Stimulated activated CD8-positive, alpha-beta memory T cell treated with anti-CD3 and anti-CD28 coated beads, Interleukin-4, amount 100 ng/mL, for 4 hours (primary cell): ENCODE measurements at places on chromosomes 12 and 14.
A peak's percentile ranks its signal among the peaks of the same experiment; 100 is the strongest.

GRCh38 chr12:66152732-66153131 is 17.1 kb downstream of the TMBIM4 start:
- no peak for DNase-seq

DNA sequence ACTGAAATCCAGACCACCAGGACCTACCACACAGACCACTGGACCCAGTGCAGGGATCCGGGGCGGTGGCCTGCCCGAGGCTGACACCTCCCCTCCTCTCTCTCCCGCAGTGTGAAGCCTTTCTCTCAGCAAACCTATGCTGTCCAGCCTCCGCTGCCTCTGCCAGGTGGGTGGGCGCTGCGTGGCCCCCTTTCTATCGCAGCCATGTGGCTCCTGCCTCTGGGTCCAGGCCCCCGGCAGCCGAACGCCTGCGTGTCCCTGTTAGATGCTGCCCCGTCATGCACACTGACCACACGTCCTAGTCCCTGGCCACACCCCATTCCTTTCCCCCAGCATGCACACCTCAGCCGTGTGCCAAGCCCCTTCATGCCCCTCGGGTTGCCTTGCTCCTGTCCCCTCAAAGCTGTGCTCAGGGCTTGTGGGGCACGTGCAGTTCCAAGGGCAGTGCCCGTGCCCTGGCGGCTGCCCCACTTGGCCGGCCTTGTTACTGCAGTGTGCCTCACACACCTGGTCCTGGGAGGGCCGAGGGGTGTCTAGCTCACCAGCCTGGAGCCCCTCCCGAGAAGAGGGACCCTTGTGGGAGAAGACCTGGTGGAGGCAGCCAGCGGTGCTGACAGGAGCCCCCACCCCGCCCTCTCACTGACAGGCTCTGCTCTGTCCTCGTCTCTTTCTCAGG is 58.0 kb upstream of the TSPAN9 start:
- DNase-seq: no peak

DNA sequence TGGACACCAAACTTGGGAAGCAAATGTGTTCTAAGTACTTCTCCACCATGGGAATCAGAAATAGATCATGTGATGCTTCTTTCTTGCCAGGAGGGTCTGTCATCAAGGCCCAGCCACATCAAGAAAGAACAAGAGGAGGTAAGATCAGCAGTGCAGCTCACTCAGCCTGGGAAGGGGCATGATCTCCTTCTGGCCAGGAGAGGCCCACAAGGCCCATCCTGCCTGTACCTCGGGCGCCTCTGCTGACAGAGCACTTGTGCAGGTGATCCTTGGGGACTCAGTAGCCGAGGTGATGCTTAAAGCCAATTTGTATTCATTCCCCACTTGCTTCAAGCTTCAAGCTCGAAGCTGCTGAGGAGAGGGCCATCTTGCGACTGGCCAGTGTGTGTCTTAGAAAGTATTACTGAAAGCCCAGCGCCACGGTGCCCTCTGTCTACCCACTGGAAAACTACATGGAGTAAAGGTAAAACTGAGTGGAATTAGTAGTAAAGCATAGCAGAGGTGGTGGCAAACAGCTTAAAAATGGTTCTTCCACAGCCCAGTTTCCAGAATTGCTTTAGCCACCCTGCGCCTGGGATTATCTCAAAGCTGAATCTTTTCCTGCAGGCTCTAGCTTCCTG is 26.2 kb downstream of the RTRAF start:
- DNase-seq: no peak

- peak; percentile 40 for DNase-seq
Observed at GRCh38 chr12:116703214-116703795, 34.6 kb downstream of the SPRING1 start.

DNA sequence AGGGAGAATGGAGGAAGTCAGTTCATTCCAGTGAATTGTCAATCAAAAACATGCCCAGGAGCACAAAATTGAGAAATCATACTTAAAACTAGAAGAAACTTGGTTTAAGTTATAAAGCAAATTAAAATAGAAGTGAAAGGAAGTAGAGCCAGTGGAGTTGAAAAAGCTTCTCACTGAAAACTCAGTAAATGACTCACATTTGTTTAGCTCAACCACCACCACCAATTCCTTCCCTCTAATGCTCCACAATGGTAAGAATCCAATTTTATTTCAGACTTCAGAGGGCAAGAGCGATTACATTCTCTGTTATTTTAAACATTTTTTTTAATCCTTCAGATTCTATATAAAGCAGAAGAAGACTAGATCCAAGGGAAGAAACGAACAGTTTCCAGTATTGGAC is 19.4 kb downstream of the UTP20 start:
- no peak for DNase-seq

- DNase-seq: no peak
Observed at GRCh38 chr14:93045965-93046704, 69.6 kb downstream of the ITPK1 start.

DNA sequence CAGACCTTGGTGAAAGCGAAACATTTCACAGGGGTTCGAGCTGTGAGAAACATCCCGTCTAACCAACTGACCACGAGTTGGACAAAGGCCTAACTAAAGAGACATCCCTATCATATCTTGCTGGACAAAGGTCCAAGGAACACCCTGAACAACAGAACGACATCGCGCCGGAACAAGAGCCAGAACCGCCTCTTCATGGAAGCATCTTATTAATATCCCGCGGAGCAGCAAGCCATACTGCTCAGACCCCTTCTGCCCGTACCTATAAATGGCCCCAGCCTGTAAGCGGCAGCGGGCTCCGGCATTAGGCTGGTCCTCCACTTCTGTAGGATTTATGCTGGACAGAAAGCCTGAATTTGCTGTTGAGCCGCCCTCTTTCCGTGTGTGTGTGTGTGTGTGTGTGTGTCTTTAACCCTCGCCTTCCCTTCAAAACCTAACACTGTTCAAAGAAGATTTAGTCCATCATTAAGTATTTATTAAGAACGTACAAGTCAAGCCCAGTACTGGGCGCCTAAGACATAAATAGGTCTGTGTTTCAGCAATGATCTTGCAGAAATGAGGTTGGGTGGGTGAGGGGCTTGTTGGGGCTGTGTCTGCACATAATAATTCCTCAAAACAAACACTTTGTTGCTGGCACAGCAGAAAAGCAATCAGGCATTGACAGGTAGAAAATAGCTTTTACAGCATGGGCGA is 1.9 kb downstream of the SLC6A15 start:
- DNase-seq: no peak

DNA sequence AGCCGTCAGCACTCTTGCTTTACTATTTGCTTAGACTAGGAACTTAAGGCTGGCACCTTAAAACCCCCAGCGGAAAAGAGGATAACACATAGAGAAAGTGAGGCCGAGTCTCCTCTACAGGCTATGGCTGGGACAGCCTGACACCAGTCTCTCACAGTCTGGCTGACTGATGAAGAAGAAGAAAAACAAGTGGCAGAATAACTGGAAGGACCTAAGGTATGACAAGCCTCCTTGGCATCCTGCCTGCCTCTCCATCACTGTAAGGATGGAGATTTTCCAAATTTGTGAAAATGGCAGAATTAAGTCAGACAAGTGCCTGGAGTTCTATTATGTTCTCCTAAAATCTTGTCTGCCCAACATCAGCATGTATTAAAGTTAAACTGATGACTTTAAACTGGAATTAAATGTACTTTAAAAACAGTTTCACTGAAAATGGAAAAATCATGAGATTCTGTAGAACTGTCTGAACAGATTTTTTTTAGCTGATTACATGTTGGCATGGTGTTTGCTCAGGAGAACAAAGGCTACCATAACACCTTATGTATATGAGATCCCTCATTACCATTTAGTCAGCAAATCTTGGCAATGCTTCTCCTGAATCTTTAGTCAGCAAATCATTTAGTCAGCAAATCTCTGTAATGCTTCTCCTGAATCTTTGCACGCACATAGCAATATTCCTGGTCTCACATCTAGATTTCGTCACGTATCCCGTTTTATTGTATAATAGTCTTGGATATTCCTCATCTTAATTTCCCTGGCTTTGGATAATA is 140.3 kb upstream of the AEBP2 start:
- DNase-seq: no peak

GRCh38 chr12:108801736-108802100 is 55.7 kb downstream of the SSH1 start:
- no peak for DNase-seq

DNA sequence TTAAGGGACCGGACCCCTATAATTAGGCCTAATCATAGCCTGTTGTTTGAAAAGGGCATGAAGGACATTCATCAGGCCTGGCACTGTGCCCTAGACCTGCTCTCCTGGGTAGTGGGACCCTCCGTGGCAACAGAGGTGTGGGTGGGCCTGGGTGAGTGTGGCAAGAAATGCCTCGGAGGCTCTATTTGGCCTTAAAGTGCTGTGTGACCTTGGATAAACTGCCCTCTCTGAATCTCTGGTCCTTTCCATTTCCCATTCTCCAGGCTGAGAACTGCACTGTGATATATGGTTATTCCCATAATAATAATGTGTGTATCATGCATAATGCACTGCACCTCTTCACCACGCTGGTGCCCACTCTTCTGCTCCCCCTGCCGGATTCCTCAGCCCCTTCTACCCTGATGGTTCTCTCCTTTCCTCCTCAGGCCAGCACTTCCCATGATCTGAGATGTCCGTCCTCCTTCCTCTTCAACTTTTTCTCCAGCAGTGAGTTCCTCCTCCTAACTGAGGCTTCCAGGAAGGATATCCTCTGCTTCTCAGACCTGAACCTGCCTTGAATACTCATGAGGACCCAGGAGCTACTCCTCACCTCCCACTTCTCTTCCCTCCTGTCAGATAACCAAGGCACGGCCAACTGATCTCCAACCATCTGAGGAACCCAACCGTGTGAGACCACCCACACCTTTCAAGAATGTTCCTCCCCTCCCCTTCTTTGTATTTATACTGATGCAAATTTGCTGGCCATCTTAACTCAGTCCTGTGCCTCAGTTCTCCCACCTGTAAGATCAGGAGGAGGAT is 111.0 kb upstream of the PZP start:
- DNase-seq: no peak

DNA sequence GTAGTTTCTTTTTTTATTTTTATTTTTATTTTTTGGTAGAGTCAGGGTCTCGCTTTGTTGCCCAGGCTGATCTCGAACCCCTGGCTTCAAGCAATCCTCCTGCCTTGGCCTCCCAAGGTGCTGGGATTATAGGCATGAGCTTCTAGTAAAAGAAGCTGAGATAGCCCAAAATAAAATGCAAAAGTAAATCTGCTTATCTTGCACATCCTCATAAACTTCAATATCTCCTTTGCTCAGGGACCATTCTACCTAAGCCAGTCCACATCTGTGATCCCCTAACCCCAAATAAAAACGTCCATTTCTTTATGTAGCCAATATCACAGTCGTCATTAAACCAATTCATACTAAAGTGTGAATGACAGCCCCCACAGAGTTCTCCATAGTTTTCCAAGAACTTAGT is 36.3 kb downstream of the ATF7 start:
- DNase-seq: no peak

DNA sequence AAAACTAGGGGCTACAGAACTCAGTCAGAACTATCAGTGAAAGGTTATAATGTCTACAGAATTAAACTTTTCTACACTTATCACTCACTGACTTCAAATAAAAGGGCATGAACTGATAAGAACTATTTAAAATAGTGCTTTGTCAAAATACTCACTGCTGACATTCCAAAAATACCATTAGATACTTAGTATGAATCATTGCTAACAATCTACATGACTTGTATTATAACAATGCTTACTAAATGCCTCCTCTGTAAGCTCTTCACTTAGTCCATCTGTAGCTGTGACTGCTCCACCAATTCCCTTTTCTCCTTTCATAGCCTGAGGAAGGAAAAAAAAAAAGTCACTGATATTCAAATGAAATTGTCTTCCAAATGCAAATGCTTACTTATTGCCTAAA is 17.0 kb downstream of the NFYB start:
- no peak for DNase-seq

DNA sequence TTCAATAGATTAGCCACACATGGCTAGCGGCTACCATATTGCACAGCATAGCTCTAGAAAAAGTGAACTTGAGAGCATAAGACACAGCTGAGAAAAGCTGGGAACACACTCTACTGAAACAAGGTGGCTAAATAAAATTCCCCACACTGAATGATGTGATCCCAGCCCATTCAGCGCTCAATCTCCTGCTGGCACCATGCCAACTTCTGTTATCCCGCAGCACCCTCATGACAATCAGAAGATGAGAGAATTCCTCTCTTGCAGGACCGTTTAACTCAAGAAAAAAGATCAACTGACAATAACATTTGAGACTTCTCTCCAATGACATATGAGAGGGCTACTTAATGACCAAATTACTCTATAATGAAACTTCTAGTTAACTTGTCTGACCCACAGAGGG is 115.4 kb downstream of the ADAMTS20 start:
- DNase-seq: no peak

GRCh38 chr14:90979515-90979914 is 80.9 kb downstream of the RPS6KA5 start:
- DNase-seq: no peak

- DNase-seq: no peak
Observed at GRCh38 chr12:26798023-26798422, 35.0 kb downstream of the ITPR2 start.

DNA sequence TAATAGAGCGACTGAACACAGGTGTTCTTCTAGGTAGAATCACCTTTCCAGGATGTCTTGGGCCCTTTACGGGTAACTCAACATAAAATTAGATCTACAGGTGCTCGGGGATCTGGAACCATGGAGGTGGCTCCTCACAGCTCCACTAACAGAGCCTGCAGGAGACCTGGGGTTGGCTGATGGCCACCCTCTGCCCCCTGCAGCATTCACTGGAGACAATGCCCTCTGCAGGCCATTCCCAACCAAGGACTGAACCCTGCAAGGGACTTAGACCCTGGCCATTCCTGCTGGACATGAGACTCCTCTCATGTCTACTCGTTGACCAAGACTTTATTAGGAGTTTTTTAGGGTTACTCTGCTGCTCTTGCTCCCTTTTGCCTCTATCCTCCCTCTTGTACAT is 58.5 kb upstream of the PPP4R3A start:
- DNase-seq: no peak

- no peak for DNase-seq
Observed at GRCh38 chr12:119715268-119715620, 47.3 kb downstream of the PRKAB1 start.

DNA sequence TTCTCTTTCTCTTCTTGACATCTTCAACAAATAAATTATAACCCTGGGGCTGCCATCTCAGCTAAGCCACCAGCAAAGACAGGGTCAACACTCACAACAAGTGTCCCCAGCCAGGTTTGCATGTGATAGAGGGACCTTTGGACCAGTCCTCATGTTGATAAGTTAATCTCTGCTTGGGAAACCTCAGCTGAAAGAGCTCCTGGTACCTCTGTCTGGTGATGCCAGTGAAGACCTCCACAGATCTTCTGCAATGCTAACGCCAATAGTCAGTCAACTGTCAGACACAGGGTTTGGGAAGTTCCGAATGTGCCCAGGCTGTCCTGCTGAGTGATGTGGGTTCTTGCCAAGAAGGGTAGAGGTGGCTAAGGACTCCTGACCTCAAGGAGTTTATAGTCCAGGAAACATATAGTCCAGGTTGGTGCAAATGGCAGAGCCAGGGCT is 179.8 kb upstream of the GZMB start:
- no peak for DNase-seq

- DNase-seq: peak; percentile 33
Observed at GRCh38 chr14:23068789-23069412, 11.6 kb upstream of the CDH24 start.

DNA sequence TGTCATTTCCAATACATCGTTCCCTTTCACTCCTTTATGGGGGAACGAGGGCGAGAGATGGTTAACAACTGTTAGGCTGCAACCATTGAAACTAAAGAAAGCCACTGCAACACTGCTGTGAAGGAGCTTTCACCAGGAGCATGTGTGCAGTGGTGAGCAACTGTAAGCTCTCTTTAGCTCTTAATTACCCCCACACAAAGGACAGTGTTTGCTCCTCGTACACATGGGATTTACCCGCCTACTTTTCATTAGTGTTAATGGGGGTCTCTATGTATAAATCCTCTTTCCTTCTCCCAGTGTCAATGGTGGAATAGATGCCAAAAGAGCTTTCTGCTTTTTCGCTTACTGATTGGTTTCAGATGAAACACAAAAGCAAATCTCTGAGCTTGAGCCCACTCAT is 343.1 kb downstream of the FLRT2 start:
- no peak for DNase-seq
